AG09309 (cell line): ENCODE measurements at places on chromosomes 2 and 18.
A peak's percentile ranks its signal among the peaks of the same experiment; 100 is the strongest.

- DNase-seq = no peak
These were observed 22.9 kb downstream of the GRP start for GRCh38 chr18:59242906-59243305.

- no peak for DNase-seq
These were observed 135.3 kb upstream of the SLC1A4 start for GRCh38 chr2:64853894-64854293.

GRCh38 chr2:118046634-118047210 lies 32.9 kb upstream of the CCDC93 start:
- no peak for DNase-seq

GRCh38 chr2:104945866-104946265 lies 92.0 kb downstream of the POU3F3 start:
- DNase-seq = no peak

DNA sequence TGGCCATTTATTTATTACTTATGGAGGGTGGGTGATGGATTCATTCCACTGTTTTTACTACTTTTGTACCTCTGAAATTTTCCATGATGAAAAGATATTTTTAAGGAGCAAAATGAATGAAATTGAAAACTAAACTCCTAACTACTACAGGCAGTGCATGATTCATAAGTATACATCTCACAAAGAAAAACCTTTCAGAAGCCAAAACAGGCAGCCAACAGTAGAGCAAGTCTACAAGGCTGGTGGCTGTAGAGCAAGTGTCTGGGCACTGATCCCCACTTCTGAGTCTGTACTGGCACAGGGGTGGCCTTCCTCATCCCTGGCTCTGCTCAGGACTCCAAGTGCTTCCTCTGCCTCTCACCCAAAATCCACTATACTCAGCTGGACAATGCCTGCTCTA lies 8.2 kb upstream of the RMP24 start:
- no peak for DNase-seq

GRCh38 chr2:137823196-137823595 lies 141.1 kb upstream of the HNMT start:
- DNase-seq = no peak

GRCh38 chr2:45729753-45730512 lies 78.5 kb downstream of the PRKCE start:
- DNase-seq = no peak

- no peak for DNase-seq
These were observed 76.2 kb upstream of the AFF3 start for GRCh38 chr2:100218552-100218951.

GRCh38 chr2:149658553-149658952 lies 71.0 kb upstream of the MMADHC start:
- DNase-seq = no peak

GRCh38 chr18:58363767-58364540 lies 264.9 kb downstream of the ALPK2 start:
- peak; percentile 32 for DNase-seq

- DNase-seq = no peak
These were observed 17.9 kb upstream of the CREB1 start for GRCh38 chr2:207511851-207512250.

DNA sequence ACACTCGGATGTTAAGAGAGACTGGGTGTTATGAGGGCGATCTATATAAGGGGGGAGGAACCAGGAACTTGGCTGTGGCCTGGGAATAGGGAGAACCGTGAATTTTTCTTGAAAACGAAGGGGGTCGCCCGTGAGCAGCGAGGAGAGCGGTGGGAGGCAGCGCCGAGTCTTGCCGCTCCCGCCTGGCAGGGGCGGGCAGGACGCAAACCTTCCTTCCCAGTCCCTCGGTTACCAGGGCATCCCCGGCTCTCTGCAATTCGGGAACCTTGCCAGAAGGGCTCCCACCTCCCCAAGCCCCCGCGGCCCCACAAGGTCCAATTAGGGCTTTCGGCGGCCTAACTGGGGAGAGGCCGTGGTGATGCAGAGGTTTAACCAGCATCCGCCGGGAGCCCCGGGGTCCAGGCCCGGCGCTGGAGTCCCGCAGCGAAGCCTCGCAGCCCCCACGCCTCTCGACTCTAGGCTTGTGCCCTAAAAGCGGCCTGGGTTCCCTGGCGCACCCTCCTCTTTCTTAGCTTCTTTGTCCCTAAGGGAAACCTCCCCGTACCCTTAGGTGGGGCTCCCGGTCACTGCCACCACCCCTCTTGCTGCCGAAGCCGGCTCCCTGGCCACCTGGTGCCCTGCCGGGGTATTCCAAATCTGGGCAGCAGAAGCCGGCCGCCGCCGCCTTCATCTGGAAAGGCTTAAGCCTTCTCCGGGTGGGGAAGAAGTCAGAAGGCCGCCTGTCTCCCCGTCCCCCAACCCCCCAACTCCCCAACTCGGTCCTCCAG lies 680 bp upstream of the FHOD3 start:
- DNase-seq = peak; percentile 50

DNA sequence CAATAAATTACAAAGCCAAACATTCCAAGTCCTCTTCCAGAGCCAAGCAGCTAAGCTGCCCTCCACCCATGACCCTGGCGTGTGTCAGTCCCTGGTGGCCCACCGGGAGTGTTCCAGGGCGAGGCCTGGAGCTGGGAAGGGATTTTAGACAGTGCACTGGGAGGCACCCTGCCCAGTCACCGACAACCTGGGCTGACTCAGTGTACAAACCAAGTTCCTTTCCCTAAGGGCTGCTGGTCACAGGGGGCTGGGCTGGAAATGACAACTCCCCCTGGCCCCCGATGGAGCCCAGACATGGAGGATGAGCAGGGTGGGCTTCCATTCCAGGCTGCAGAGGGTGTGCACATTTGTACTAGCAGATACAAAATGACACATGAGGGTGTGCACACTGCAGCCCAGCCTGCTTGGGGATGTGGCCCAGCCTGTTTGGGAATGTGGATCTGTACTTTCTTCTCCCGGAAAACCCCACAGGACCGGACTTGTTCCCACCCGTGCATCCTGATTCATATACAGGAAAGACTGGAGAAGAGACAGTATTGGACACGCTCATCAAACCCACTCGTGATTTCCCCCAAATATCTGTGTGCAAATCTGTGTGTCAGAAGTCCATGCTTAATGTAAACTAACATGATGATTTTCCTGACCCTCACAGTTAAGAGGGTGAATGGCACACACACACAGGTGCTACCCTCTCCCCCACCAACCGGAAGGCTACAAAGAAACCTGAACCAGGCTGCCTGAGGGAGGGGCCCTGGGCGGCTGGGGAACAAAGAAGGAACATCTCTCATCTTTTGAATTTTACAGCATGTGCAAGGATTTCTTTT lies 58.9 kb downstream of the NDUFA10 start:
- DNase-seq = no peak

DNA sequence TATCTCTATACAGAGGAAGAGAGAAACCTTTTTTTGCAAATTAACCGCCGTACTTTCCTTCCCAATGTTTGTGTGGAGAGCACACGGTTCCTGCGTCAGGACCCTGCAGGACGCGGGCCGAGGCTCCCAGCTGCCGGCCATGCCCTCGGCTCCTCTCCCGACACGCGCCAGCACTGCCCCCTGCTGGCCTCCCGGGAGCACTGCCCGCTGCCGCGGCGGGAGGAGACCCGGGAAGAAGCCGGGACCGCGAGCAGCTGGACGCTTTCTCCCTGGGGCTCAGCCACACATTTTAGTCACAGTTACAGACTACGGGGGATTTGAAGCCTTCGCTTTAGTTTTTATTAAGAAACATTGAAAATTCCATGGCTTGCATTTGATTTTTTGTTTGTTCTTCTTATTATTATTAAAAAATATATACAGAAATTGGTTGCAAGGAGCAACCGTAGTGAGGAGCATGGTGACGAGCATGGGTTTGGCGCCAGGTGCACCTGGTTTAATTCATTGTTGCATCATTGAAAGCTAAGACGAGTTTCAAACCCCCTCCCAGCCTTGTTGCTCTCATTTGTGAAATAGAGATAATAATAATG lies 401.2 kb downstream of the GALR1 start:
- DNase-seq = no peak

DNA sequence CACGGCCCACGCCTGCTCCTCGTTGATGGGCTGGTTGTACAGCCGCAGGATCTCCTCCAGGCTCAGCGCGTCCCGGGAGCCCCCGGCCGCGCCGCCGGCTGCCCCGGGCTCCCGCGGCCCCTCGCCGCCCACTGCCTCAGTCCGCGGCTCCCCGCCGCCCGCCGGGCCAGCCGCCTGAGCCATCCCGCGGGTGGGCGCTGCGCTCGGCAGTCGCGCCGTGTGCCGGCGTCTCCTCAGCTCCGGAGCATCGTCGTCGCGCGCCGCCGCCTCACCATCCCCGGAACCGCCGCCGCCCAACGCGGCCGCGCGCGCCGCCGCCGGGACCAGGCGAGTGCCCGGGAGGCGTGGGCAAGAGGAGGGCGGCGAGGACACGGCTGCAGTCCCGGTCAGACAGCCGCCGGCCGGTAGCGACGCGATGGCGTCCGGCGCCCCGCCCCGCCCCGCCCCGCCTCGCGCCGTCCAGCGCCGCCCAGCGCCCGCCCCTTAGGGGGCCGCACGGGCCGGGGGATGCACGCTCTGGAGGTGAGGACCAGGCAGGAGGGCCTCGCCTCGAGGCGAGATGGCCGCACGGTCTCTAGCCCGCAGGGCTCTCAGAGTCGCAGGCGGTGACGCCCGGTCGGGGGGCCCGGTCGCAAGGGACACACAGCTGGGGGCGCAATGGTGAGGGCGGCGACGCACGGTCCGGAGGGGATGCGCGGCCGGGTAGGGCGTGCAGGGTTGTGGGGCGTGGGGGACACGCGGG lies at the start of gene SPIRE1:
TSS of gene SPIRE1 (minus strand) at position 424 of the 742 bp plus-strand sequence. CDS start at position 183, 241 bp downstream.
- no peak for DNase-seq

- no peak for DNase-seq
These were observed 261.9 kb downstream of the TCF4 start for GRCh38 chr18:55326134-55326533.

DNA sequence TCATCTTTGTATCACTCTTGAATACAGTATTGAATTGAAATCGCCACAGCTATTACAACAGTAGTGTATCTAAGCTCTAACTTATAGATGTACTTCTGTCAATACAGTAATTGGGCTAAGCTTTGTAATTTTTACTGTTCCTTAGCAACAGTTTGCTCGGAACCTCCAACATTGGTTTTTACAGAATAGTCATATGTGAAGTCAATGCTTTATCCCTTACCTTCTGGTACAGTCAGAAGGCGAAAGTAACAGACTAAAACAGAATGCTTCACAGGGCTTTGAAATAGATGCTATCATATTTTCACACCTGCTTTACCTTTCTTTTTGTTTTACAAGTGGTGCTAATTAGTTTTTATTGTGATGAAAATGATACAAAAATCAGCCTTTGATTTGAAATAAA lies 46.9 kb upstream of the CYP20A1 start:
- DNase-seq = no peak

- DNase-seq = no peak
These were observed 94.9 kb upstream of the PXDN start for GRCh38 chr2:1839066-1839756.
